GM12864 (cell line): ENCODE measurements at places on chromosomes 5 and 9.

DNA sequence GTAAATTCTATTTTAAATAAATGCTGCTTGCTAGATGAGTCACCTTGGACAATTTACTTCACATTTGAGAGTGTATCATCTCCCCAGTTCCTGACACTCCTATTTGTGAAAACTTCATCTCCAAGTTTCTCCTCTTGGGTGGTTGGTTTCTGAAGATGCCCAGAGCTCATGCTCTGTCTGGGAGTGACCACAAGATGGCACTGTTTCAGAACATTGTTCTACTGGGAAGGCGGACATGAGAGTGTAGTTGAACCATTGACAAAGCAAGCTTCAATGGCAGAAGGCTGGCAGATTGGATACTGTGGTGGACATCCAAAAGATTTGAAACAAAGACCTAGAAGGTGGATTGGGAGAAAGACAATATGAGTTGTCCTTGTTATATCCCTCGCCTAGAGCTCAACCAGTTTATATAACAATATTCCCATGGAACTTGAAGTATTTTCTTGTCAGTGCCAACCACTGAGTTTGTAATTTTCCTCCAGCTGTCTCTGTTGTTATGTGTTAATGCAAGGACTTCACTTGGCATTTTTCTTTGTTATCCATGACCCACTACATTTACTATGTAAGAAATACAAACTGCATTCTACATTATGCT is 234.3 kb upstream of the ANKH start:
- peak; percentile 7 for DNase-seq

GRCh38 chr9:94490465-94490864 is 64.4 kb upstream of the PCAT7 start:
- DNase-seq: no peak

DNA sequence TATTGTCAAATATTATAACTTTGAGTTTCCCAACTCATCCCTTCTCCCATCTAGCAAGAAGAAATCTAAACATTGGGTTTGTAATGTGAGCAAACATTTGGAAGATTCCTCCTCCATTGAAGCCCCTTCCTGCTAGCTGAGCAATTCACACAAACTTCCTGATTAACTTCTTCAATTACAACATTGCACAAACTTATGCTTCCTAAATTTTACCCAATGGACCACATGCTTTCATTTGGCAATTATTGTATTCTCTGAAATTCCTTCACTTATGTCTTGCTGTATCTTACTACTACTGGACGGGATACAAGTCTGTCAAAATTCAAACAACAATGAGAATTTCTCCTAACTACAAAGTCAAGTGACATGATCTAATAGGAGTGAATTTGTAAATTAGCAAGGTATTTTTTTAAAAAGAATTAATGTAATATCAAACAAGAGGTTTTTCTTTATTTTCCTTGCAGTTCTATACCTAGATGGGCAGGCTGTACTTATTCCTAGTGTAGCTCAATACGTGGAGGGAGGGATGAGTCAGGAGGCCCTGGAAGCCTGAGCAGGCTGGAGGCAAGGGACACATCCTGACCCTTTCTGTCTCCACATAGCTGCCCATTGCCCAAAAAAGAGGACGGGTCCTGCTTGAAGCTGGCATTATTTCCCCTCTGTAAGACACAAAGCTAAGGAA is 11.8 kb upstream of the IFNW1 start:
- DNase-seq: no peak

GRCh38 chr5:55823151-55823796 is 27.9 kb upstream of the IL31RA start:
- DNase-seq: no peak

- no peak for DNase-seq
Measured at GRCh38 chr5:60497706-60498500, 202.1 kb downstream of the DEPDC1B start.

- no peak for DNase-seq
Measured at GRCh38 chr9:71518045-71518827, 250.1 kb downstream of the CEMIP2 start.

DNA sequence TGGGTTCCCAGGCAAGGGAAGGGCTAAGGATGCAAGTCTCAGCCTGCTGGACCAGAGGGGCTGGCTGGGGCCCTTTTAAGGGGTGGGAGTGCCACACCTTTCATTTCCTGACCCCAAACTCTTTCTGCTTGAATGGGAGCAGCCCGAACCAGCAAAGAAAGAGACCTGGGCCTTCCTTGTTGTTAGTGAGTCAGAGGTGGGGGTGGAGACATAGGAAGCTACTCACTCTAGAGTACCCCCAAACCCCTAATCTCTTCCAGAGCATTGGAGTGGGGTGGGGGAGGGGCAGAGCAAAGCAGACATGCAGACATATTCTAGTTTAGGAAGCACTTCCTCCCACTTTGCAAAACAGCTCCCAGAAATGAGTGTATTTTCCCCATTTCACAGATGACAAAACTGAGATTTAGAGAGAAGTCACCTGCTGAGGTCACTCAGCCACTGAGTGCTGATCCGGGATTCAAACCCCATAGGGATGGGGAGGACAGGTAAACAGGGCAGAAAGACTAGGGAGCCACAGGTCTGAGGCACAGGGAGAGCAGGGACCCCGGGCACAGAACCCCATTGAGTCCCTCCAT is 6.0 kb upstream of the AQP3 start:
- no peak for DNase-seq
